NCI-H1694 treated with DMSO at 0.1 percent for 48 hours (cell line): ENCODE measurements at places on chromosomes 16 and 17.
A peak's percentile ranks its signal among the peaks of the same experiment; 100 is the strongest.

DNA sequence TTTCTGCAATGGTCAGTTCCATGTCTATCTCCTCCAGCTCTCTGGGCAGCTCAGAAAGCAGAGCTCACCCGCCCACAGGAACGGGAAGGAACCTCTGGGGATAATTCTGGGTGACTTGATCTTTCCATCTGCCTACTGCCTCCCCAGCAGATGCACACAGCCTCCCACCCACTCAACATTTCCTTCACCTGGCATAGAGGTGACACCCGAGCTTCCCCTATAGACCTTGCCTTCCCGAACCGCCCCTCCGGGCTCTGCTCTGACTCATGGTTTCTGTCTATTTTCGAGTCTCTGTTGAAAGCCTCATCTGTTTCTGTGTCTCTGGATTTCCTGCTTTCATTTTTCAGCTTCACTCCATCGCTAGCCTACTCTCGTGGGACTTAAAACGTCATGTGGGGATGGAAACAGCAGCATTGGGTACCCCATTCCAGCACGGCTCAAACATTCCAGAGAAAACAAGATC, 11.4 kb downstream of the GGA3 start:
- DNase-seq: no peak

- no peak for DNase-seq
Observed at GRCh38 chr16:85633888-85634287, 20.8 kb downstream of the GSE1 start.

- DNase-seq: no peak
Observed at GRCh38 chr16:66416136-66416535, 11.0 kb upstream of the BEAN1 start.

- peak; percentile 86 for DNase-seq
Observed at GRCh38 chr17:51118330-51119195, 2.1 kb downstream of the SPAG9 start.

GRCh38 chr16:558298-559020, 1.7 kb upstream of the PRR35 start:
- no peak for DNase-seq

DNA sequence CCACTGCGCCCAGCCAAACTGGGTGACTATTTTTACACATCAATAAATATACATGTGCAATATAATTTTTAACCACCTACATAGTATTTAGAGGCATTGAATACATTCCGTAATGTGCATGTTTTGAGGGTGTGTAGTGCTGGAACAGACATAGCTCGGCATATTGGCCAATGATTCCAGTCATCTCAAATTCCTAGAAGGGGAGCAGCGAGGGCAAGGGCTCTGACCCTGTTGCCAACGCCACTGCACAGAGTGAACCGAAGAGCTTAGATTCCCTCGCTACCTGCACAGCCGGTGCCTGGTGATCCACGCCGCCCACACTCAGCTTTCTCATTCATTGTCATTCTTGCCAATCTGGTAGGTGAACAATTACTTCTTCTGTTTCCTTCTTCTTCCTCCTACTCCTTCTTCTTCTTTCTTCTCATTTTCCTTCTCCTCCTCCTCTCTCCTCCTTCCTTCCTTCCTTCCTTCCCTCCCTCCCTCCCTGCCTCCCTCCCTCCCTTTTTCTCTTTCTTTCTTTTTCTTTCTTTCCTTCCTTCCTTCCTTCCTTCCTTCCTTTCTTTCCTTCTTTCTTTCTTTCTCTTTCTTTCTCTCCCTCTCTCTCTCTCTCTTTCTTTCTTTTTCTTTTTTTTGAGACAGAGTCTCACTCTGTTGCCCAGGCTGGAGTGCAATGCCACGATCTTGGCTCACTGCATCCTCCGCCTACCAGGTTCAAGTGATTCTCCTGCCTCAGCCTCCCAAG, 26.3 kb upstream of the ATP2A3 start:
- no peak for DNase-seq
